ENCODE measurements at places on chromosomes 12 and 14.

- DNase-seq = no peak
Observed at GRCh38 chr12:27840229-27840999, 60.4 kb upstream of the MANSC4 start.

- DNase-seq = no peak
Observed at GRCh38 chr12:31662176-31662849, 2.8 kb downstream of the ETFBKMT start.

GRCh38 chr12:40643506-40643905, 48.7 kb upstream of the CNTN1 start:
- DNase-seq = no peak

- no peak for DNase-seq
Observed at GRCh38 chr14:24938593-24938992, 111.4 kb downstream of the STXBP6 start.

- no peak for DNase-seq
Observed at GRCh38 chr12:120928864-120929652, 24.9 kb upstream of the SPPL3 start.

GRCh38 chr14:85444635-85445034, 85.3 kb upstream of the FLRT2 start:
- no peak for DNase-seq

- DNase-seq = no peak
Observed at GRCh38 chr14:63055631-63056030, 10.4 kb upstream of the KCNH5 start.

GRCh38 chr12:99455350-99456035, 192.1 kb upstream of the GARIN6 start:
- no peak for DNase-seq

- DNase-seq = no peak
Observed at GRCh38 chr14:75380656-75381055, 47.2 kb upstream of the JDP2 start.

- DNase-seq = no peak
Observed at GRCh38 chr12:94404854-94405253, 54.8 kb downstream of the CEP83 start.

DNA sequence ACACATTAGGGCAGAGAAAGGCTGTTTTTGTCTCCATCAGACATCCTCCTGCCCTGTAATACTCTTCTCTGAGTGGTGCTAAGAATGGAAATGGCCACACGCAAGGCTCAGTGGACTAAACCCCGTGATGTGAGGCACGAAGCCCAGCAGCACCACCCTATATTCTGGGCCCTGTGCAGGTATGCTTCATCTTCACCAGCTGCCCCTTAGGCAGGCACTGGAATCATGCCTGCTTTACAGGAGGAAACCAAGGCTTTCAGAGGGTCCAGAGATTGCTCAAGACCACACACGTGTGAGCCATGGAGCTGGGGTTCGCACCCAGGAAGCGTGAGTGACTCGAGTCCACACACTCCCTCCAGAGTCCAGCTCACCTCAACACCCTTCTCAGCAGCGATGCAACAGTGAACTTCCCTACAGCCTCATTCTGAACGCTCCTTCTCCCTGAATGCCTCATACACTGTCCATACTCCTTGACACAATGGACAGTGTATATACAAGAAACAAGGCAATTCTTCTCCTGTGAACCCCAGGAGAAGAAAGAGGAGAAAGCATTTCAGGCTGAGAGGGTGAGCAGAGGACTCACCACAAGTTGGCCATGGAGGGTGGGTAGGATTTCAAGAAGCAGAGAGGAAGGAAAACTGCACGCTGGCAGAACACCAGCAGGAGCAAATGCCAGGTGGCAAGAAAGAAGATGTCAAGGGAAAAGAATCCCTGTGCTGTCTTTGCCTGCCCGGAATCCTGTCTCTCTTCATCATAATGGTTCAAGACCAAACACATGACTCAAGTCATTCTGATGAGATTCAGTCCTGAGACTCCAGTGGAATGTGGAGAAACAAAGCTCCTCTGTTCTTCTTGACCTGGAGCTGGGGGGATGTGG, 39.1 kb downstream of the NT5DC3 start:
- no peak for DNase-seq

GRCh38 chr14:96616161-96616721, 114.1 kb downstream of the PAPOLA start:
- DNase-seq = no peak

DNA sequence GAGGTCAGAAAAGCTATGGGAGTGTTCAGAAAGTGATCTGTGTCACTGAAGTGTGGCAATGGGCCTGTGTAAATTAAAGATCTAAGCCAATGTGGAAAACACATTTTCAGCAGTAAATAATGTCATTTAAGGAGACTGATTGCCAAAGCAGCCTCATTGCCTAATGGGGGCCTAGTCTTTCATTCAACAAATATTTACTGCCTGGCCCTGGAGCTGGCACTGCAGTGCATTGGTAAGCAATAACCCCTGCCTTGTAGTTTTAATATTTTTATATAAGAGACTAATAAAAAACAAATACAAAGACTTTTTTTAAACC, 326.6 kb downstream of the BTG1 start:
- no peak for DNase-seq

DNA sequence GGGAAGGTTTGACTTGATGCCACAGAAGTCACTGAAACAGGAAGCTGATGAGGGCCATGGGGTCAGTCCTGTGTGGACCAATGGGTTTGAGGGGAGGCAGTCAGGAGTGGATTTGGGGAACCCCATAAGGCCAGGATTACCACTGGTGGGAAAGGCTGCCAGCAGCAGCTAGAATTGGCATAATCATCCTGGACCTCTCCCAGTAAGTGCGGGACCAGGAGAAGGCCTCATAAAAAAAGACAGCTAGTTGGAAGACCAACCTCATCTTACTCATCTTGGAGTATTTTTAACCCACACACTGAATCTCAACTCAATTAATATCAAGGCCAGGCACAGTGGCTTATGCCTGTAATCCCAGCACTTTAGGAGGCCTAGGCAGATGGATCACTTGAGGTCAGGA, 22.7 kb downstream of the TBX3 start:
- DNase-seq = no peak

GRCh38 chr14:75822522-75823141, 159.2 kb downstream of the TGFB3 start:
- DNase-seq = no peak

DNA sequence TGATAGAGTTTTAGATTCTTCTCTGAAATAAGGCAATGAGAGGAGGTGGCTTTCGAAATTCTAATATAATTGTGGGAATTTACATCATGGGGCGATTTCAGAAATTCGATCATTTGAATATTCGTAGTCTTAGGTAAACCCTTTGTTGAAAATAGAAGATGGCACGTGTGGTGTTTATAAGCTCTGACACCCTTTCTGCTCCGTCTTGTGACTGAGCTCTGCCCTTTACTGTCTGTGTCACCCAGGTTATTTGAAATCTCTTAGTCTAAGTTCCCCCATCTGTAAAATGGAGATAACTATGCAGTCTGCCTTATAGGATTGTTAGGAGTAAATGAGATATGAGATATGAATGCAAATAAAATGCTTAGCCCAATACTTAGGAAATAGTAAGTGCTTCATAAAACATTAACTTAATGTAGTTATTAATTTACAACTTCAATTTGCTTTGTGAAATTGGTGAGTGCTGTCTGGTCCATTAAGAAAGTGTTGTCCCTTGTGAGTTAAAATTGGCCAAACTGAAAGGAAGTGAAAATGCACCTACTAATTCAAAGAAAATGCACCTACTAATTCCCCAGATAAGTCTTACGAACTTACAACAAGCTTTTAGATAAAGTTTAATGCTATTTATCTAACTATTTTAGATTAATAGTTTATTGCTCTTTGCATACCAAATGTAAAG, 1.5 kb downstream of the BMAL2 start:
- DNase-seq = peak; percentile 45

- DNase-seq = no peak
Observed at GRCh38 chr12:119631930-119632678, 35.8 kb upstream of the PRKAB1 start.

DNA sequence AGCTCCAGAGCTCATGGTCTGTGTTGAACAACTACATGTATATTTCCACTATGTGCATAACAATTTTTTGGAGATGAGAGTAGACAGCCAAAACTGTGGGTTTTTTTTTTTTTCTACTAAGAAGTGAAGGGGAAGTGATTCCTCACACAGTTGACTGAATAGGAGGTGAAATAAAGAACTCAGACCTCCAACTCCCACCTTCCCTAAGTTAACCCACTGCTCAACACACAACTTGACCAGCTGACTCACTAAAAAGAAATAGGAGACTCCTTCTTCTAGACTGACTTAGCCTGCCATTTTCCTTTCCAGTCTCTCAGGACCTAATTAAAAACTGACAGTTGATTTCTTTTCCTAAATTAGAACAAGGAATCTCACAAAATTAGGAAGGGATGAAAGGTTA, 1.7 kb downstream of the M6PR start:
- DNase-seq = no peak

GRCh38 chr12:24678436-24678835, 270.5 kb downstream of the BCAT1 start:
- DNase-seq = no peak

GRCh38 chr12:84842406-84843013, 70.1 kb downstream of the SLC6A15 start:
- peak; percentile 18 for DNase-seq

All from GM13976 (cell line).